ENCODE measurements at places on chromosomes 3 and 15. TPM values are rescaled to one million over a fixed set of nuclear protein-coding genes. Genes with fewer than 3 reads are reported as not detected.

ST6GAL1 gene
- 6.0 TPM for total RNA-seq

TBL1XR1 gene
- 223 TPM for total RNA-seq

BAHD1 gene
- 4.1 TPM for total RNA-seq

CCDC191 gene
- total RNA-seq, result 1.4 TPM

GP5 gene
- not detected for total RNA-seq

LRRC34 gene
- 1.2 TPM for total RNA-seq

DCBLD2 gene
- 64.9 TPM for total RNA-seq

ZNF620 gene
- 0.83 TPM for total RNA-seq

GPR149 gene
- not detected for total RNA-seq

TSEN2 gene
- 18.7 TPM for total RNA-seq

CHRFAM7A gene
- 1.9 TPM for total RNA-seq

LSAMP gene
- 4.1 TPM for total RNA-seq

SLC22A14 gene
- total RNA-seq, result 0.23 TPM

OXTR gene
- total RNA-seq, result 1.2 TPM

EXD1 gene
- not detected for total RNA-seq

GPR27 gene
- total RNA-seq, result 0.08 TPM

PRSS50 gene
- not detected for total RNA-seq

TAGLN3 gene
- 0.38 TPM for total RNA-seq

ADGRG7 gene
- 0.12 TPM for total RNA-seq

P2RY12 gene
- 0.35 TPM for total RNA-seq

RHCG gene
- 0.12 TPM for total RNA-seq

GOLGA6L6 gene
- total RNA-seq, result not detected

TMEM40 gene
- not detected for total RNA-seq

CCDC39 gene
- not detected for total RNA-seq

TRPC1 gene
- total RNA-seq, result 29.0 TPM

CELF6 gene
- 0.35 TPM for total RNA-seq

ITPR1 gene
- 42.9 TPM for total RNA-seq

ALDH1A2 gene
- 5.5 TPM for total RNA-seq

ADCY5 gene
- total RNA-seq, result 0.23 TPM

SKOR1 gene
- total RNA-seq, result under 0.01 TPM

IL17RB gene
- total RNA-seq, result 0.35 TPM

CXCR6 gene
- not detected for total RNA-seq

SST gene
- total RNA-seq, result not detected

ALCAM gene
- total RNA-seq, result 29.7 TPM

GCHFR gene
- total RNA-seq, result 1.5 TPM

CHAC1 gene
- total RNA-seq, result 5.7 TPM

SELENOK gene
- total RNA-seq, result 31.3 TPM

NAALADL2 gene
- total RNA-seq, result 2.0 TPM

SLC28A1 gene
- not detected for total RNA-seq

POC1A gene
- 6.0 TPM for total RNA-seq

PROS1 gene
- 34.4 TPM for total RNA-seq

SYNPR gene
- total RNA-seq, result not detected

CCR8 gene
- not detected for total RNA-seq

CAPN3 gene
- total RNA-seq, result 0.60 TPM

HIGD2B gene
- total RNA-seq, result not detected
